GM13976 (cell line): ENCODE measurements at places on chromosomes 4 and X.

DNA sequence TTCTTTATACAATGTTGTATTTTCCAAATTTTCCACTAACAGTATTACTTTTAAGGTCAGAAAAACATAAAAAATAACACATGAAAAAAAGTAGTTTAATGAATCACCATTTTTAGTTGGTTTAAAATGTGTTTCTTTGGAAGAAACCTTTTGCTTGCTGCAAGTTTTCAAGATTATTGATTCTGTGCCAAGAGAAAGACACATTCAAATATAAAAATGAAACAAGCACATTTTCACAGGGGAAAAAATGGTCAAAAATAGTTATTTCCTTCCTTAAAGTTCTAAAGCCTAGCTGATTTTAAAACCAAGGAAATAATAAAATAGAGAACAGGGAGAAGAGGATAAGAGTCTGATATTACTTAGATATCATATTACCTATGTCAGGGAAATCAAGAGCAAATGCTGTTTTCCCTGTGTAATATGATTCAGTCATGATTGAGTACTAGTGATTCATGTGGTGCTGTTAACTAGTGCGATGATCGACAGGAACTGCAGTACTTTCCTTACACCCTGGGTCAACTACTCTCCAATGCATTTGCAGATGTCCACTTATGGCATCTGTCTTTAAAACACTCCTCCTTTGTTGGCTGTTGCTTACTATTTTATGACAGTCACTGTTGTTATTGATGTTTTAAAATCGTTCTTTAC is 103.8 kb downstream of the CAMK2D start:
- DNase-seq, result no peak

DNA sequence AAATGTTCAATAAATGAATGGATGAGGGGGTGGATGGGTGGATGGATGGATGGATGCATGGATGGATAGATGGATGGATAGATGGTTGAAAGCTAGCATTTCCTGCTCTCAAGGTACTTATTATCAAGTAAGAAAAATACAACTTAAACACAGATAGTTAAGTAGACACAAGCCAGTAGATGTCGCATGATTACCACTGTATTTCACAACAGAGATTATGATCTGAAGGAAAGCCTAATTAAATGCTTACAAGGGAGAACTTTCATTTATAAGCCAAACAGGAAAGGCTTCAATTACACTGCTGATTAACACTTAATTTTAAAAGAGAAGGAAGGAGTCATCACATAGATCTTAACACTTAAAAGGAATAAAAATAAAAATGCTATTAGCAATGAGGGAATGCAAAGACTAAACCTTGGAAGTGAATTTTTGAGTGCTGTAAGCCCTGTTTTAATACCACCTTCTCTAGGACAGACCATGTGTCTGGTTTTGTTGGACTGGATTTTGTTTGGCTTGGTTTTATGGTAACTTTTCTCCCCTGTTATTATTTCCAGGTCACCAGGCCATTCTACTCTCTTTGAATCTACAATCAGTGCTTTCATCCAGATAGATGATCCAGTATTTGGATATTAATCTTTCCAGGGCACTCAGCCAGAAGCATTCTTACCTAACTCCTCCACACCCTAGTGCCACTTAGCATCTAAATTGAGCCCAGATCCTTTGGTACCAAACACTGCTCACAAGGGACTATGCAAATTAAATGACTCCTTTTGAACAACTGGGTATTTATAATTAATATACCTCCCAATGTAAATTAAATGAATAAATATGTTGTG is 75.5 kb upstream of the SLC39A8 start:
- no peak for DNase-seq

DNA sequence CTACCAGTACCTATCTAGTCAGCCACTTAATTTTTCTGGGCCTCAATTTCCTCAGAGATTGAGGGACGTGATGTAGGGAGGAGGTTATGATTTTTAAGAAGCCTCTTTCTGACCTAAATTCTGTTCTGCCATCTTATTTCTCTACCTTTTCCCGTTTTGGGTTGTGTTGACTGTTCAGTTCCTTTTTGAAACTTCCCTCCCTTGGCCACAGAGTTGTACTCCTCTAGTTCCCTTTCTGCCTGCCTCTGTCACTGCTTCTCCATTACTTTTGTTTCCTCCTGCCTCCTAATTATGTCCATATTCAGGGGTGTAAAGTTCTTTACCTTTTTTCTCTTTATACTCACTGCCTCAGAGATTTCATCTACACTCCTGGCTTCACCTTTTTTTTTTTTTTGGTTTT is 25.4 kb downstream of the CLCN5 start:
- no peak for DNase-seq

DNA sequence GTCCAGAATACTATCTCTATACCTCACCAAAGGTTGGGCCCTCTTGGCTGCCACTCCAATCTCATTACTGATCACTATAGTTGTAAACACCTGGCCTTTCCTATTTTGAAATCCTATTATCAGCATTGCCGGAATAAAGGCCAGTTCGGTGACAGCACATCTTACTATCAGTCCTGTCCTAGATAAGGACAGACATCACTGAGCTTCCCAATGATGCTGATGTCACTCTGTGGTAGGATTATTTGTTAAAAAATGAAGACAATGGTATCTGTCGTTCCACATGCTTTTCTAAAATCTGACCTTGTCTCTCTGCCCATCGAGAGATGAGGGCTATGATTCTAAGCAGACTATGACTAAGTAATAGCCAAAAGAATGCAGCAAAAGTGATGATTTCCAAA is 260.4 kb downstream of the PDGFC start:
- DNase-seq, result no peak

GRCh38 chr4:40283413-40283812 is 51.7 kb upstream of the CHRNA9 start:
- no peak for DNase-seq

GRCh38 chr4:23945451-23946017 is 55.7 kb upstream of the PPARGC1A start:
- no peak for DNase-seq

- DNase-seq, result no peak
Measured at GRCh38 chr4:95167805-95168204, 381.0 kb downstream of the UNC5C start.

GRCh38 chr4:38292529-38292928 is 332.3 kb downstream of the PTTG2 start:
- no peak for DNase-seq

- DNase-seq, result no peak
Measured at GRCh38 chr4:153787061-153787560, 1.8 kb downstream of the SFRP2 start.

DNA sequence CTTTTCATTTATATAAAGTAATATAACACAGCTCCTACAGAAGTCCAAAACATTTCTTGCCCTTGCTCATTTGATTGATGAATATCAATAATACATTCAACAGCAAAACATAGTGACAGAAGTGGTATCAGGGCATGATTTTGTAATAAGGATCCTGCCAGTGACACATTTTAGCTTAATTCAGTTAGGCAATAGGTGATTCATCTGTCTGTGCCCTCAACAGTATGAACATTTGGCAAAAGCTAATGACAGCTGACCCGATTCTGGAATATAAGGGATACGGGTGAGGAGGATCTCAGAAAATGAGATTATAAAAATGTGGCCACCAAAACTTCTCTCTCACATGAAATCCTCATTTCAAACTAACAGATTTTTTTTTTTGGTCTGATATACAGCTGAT is 294.0 kb downstream of the CAMK2D start:
- DNase-seq, result no peak

DNA sequence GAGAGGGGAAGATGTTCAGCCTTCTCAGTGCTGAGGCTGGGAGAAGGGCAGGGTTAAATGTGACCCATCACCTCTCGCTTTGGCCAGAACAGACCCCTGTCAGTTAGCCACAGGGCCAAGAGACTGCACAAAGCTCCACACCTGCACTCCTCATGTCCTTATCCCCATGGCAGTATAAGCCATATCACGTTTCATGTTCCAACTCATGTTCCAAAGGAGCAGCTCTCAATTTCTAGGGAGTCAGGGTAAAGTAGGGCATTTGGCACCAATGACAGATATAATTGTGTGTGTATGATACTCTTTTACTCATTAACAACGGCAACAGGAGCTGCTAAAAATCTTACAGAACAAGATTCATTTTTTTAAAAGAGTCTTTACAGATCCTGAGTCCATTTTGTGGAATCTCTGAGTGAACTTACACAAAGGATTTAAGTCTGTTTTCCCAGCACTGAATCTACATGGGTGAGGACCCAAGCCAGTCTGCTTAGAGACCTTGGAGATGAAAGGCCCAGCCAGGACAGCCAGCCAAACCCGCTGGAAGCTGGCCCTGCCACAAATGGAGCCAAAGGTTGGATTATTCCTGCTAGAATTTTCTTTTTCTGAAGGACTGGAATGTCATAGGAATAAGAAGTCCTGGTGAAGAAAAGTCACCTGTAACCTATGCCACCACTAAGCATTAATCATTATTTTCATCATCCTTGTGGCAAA is 129.1 kb upstream of the SMAD1 start:
- DNase-seq, result no peak

DNA sequence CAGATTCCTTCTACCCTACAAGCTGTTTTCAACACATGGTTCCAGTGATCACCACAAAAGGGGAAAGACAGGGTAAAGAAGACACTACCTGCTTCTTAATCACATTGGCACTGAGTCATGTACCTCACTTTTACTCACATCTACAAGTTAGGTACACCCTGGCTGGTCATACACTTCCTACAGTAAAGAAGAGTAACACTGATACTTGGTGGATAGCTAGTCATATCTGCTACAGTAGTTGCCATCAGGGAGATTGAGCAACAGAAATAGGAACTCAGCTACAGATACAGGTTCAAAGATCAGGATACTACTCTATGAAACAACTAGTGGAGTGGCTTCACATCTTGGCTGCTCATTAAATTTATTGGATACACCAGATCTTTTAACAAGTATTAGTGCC is 105.4 kb upstream of the DIAPH2 start:
- no peak for DNase-seq
